ENCODE measurements at places on chromosomes 13 and 19. TPM values are rescaled to one million over a fixed set of nuclear protein-coding genes. Genes with fewer than 3 reads are reported as not detected.

The CERS1 gene
- total RNA-seq, result 1.2 TPM

The NCAN gene
- not detected for total RNA-seq

The GRIN2D gene
- total RNA-seq, result 0.33 TPM

The UBE2L5 gene
- not detected for total RNA-seq

The TJP3 gene
- 4.2 TPM for total RNA-seq

The SKA3 gene
- 0.83 TPM for total RNA-seq

The SLAIN1 gene
- 11.6 TPM for total RNA-seq

The FFAR2 gene
- not detected for total RNA-seq

The CGB3 gene
- not detected for total RNA-seq

The NLRP12 gene
- total RNA-seq, result 0.34 TPM

The SLC46A3 gene
- 10.4 TPM for total RNA-seq

- DNase-seq, result no peak
- H3K4me1 ChIP-seq, result peaks cover 3% of the 10 kb centered on the region
- no peak overlapping the region for H3K27ac ChIP-seq
- H3K27me3 ChIP-seq, result no peaks in the 10 kb centered on the region
These were observed 9.5 kb downstream of the ING1 start for GRCh38 chr13:110722971-110723370.

- no peak for DNase-seq
- H3K36me3 ChIP-seq, result peaks cover 100% of the 10 kb centered on the region
- H3K27me3 ChIP-seq, result no peaks in the 10 kb centered on the region
- peaks cover 30% of the 10 kb centered on the region for H3K4me1 ChIP-seq
- no peak overlapping the region for H3K27ac ChIP-seq
- H3K4me3 ChIP-seq, result no peak overlapping the region
These were observed 11.1 kb upstream of the EPHX3 start for GRCh38 chr19:15243236-15243957.

- no peaks in the 10 kb centered on the region for H3K36me3 ChIP-seq
- H3K4me3 ChIP-seq, result no peak overlapping the region
- no peaks in the 10 kb centered on the region for H3K4me1 ChIP-seq
- no peak overlapping the region for H3K27ac ChIP-seq
- DNase-seq, result no peak
- no peaks in the 10 kb centered on the region for H3K27me3 ChIP-seq
These were observed 1247.3 kb downstream of the SLITRK1 start for GRCh38 chr13:82634946-82635345.

- no peaks in the 10 kb centered on the region for H3K27me3 ChIP-seq
- H3K36me3 ChIP-seq, result peaks cover 22% of the 10 kb centered on the region
- H3K27ac ChIP-seq, result peak overlapping the region; percentile 44
- H3K4me1 ChIP-seq, result peaks cover 19% of the 10 kb centered on the region
- peak; percentile 84 for DNase-seq
These were observed 49.6 kb downstream of the DOCK9 start for GRCh38 chr13:98927951-98928927.

DNA sequence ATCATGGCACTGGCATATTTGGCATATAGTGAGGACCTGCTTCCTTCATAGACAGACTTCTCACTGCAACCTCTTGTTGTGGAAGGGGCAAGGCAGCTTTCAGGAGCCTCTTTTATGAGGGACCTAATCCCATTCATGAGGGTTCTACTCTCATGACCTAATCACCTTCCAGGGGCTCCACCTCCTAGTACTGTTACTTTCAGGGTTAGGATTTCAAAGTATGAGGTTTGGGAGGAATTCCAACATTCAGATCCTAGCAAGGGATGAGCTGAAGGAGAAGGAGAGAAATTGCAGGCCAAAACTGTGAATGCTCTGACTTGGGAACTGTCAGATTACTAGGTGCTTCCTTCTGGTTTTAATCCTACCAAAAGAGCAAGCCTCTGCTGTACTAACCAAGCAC lies 87.8 kb downstream of the LMO7 start:
- no peak for DNase-seq
- no peaks in the 10 kb centered on the region for H3K27me3 ChIP-seq
- H3K4me1 ChIP-seq, result no peaks in the 10 kb centered on the region

- H3K36me3 ChIP-seq, result peaks cover 21% of the 10 kb centered on the region
- DNase-seq, result no peak
- H3K27ac ChIP-seq, result peak overlapping the region; percentile 73
These were observed 10.6 kb downstream of the FBXL3 start for GRCh38 chr13:77016251-77016812.

DNA sequence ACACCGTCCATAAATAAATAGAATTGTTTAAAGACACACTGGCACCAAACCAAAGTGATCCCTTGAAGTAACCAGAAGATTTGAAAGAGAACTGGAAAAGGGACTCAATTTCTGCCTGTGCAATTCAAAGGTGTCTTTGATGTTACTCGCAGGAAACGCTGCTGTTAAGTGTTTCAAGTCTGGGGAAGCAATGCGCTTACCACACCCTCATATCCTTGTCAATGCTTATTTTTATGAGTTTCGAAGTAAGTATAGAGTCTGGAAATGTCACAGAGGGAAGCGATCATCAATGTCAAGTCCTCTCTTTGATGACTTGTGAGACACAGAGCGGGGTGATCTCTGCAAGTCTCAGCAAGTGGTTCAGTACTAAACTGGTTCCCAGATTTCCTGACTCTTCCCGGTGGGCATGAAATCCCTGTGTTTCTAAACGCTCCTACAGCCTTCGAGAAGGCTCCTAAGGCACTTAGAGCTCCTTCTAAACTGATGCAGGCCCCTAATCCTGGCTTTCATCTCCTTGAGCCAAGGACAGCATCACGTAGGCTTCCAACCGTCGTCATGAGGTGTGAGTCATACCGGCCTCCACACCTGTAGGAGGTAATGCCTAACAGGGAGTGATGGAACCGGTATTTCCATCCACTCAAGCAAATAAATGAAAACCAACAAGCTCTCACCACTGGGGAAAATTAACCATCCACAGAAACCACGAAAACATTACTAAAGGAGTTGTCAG lies 22.8 kb downstream of the SYDE1 start:
- H3K4me3 ChIP-seq, result no peak overlapping the region
- DNase-seq, result no peak
- no peak overlapping the region for H3K27ac ChIP-seq

GRCh38 chr19:53810187-53810546 lies 13.9 kb downstream of the NLRP12 start:
- H3K27me3 ChIP-seq, result peaks cover 3% of the 10 kb centered on the region
- H3K36me3 ChIP-seq, result no peaks in the 10 kb centered on the region
- no peaks in the 10 kb centered on the region for H3K4me1 ChIP-seq
- no peak overlapping the region for H3K4me3 ChIP-seq
- DNase-seq, result no peak

DNA sequence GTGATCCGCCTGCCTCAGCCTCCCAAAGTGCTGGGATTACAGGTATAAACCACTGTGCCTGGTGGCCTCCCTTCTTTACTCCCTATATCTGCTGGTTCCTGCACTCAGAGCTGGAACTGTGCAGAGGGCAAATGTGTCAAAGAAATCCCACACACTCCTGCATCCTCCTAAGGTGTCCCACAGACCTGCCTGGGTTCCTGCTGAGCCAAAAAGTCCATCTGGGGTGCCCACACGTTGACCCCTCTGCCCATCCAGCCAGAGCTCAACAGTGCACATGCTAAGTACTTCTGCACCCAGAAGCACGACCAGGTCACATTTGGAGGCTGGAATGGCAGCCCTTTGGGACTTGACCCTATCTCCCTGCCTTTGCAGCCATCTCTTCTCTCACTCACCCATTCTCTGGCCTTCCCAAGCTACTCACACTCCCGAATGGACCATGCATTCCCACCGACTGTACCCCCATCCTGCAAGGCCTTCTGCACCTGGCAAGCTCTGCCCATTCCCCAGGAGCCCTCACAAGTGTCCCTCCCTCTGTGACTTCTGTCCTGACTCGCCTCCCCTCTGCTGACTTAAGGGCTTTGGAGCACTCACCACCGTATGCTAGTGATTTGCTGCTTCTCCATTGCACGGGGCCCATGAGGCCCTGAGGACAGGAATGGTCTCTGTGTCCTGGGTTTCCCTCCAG lies 152.1 kb downstream of the KCTD15 start:
- no peaks in the 10 kb centered on the region for H3K27me3 ChIP-seq
- H3K36me3 ChIP-seq, result no peaks in the 10 kb centered on the region
- DNase-seq, result peak; percentile 78
- no peak overlapping the region for H3K27ac ChIP-seq

DNA sequence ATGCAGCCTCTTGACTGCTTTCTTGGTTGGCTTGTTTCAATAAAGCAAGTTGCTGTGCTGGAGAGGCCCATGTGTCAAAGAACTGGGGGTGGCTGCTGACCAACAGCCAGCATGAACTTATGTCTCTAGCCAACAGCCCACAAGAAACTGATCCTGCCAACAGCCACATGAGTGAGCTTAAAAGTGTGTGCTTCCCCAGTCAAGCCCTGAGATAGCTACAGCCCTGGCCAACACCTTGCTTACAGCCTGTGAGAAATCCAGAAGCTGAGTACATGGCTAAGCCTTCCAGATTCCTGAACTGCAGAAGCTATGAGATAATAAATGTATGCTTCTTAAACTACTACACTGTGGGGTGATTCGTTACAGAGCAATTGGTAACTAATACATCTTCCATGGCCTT lies 38.9 kb upstream of the IPO5 start:
- no peaks in the 10 kb centered on the region for H3K36me3 ChIP-seq
- no peaks in the 10 kb centered on the region for H3K4me1 ChIP-seq
- DNase-seq, result no peak

- H3K27me3 ChIP-seq, result peaks cover 15% of the 10 kb centered on the region
- no peak overlapping the region for H3K4me3 ChIP-seq
- H3K27ac ChIP-seq, result no peak overlapping the region
- peaks cover 26% of the 10 kb centered on the region for H3K36me3 ChIP-seq
These were observed 10.3 kb upstream of the GARIN5A start for GRCh38 chr19:50486823-50487515.

- no peak overlapping the region for H3K27ac ChIP-seq
- H3K36me3 ChIP-seq, result no peaks in the 10 kb centered on the region
- DNase-seq, result no peak
- no peak overlapping the region for H3K4me3 ChIP-seq
- H3K27me3 ChIP-seq, result no peaks in the 10 kb centered on the region
These were observed 792.1 kb upstream of the SPRY2 start for GRCh38 chr13:81133066-81133465.

DNA sequence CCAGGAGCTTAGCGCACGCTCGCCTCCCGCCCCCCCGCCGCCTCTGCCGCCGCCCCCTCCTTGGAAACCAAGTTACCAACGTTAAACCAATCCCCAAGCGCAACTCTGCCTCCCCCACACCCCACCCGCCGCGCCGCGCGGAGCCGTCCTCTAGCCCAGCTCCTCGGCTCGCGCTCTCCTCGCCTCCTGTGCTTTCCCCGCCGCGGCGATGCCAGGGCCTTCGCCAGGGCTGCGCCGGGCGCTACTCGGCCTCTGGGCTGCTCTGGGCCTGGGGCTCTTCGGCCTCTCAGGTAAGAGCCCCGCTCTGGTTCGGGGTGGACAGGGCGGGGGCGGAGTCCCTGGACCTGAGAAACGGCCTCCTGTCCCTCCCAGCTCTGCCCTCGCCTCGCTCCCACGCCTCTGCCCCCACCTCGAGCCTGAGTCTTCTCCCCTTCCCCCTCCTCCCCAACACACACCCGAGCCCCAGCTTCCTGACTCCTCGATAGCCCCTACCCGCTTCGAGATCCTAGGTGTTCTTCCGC lies at the start of gene ICAM5:
Gene ICAM5 (plus strand): TSS at position 117 of the 521 bp plus-strand sequence. CDS start 92 bp downstream, at position 209.
- no peak for DNase-seq
- peaks cover 16% of the 10 kb centered on the region for H3K27me3 ChIP-seq
- peaks cover 12% of the 10 kb centered on the region for H3K36me3 ChIP-seq
- peaks cover 84% of the 10 kb centered on the region for H3K4me1 ChIP-seq

- no peak overlapping the region for H3K4me3 ChIP-seq
- peaks cover 10% of the 10 kb centered on the region for H3K4me1 ChIP-seq
- DNase-seq, result no peak
- no peak overlapping the region for H3K27ac ChIP-seq
- no peaks in the 10 kb centered on the region for H3K36me3 ChIP-seq
- no peaks in the 10 kb centered on the region for H3K27me3 ChIP-seq
These were observed 576.5 kb upstream of the ARGLU1 start for GRCh38 chr13:107144432-107144831.

DNA sequence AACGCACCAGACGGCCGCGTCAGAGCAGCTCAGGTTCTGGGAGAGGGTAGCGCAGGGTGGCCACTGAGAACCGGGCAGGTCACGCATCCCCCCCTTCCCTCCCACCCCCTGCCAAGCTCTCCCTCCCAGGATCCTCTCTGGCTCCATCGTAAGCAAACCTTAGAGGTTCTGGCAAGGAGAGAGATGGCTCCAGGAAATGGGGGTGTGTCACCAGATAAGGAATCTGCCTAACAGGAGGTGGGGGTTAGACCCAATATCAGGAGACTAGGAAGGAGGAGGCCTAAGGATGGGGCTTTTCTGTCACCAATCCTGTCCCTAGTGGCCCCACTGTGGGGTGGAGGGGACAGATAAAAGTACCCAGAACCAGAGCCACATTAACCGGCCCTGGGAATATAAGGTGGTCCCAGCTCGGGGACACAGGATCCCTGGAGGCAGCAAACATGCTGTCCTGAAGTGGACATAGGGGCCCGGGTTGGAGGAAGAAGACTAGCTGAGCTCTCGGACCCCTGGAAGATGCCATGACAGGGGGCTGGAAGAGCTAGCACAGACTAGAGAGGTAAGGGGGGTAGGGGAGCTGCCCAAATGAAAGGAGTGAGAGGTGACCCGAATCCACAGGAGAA lies 1.9 kb downstream of the PPP1R12C start:
- H3K4me1 ChIP-seq, result peaks cover 69% of the 10 kb centered on the region
- H3K36me3 ChIP-seq, result peaks cover 13% of the 10 kb centered on the region
- DNase-seq, result no peak

GRCh38 chr19:43651758-43652545 lies 12.3 kb upstream of the CADM4 start:
- H3K4me1 ChIP-seq, result peaks cover 10% of the 10 kb centered on the region
- no peaks in the 10 kb centered on the region for H3K27me3 ChIP-seq
- H3K36me3 ChIP-seq, result peaks cover 9% of the 10 kb centered on the region
- peak overlapping the region; percentile 9 for H3K27ac ChIP-seq

- H3K4me1 ChIP-seq, result no peaks in the 10 kb centered on the region
- H3K4me3 ChIP-seq, result no peak overlapping the region
- no peaks in the 10 kb centered on the region for H3K36me3 ChIP-seq
These were observed 78.1 kb downstream of the TNFSF11 start for GRCh38 chr13:42651936-42652641.

DNA sequence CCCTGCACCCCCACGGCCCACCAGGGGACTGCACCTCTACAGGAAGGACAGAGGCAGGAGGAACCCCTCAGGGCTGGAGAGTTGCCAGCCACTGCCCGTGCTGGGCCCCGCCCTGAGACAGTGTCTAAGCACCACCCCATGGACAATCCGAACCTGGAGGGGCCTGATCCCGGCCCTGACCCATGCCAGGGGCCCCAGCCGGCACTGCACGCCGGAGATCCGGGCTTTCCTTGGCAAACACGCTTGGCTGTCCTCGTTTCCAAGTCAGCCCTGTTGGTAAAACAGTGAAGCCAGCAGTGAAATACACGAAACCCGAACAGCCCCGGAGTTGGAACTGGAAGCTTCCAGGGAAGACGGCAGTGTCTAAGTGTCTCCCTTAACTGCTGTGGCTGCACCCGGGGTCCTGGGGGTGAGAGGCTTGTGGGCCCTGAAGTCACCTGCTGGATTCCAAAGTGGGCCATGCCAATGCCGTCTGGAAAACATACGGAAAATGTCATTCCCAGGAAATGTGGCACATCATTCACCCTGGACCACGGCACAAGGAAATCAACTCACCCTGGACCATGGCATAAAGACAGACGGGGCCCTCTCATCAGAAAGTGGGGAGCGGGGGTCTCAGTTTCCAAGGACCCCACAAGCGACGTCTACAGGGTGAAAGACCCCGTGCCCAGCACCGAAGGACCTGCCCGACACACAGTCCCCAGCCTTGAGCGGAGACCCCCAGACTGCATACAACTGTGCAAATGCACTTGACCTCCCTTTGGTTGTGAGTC lies 30.9 kb downstream of the RASA3 start:
- H3K4me3 ChIP-seq, result no peak overlapping the region
- no peaks in the 10 kb centered on the region for H3K36me3 ChIP-seq
- DNase-seq, result no peak
- H3K27ac ChIP-seq, result peak overlapping the region; percentile 83
